ENCODE measurements at places on chromosomes 7 and 10. TPM values are rescaled to one million over a fixed set of nuclear protein-coding genes. Genes with fewer than 3 reads are reported as not detected.

OR2A5 gene
- total RNA-seq: not detected

C7orf57 gene
- not detected for total RNA-seq

LIPJ gene
- total RNA-seq: not detected

FFAR4 gene
- total RNA-seq: not detected

KCNK18 gene
- not detected for total RNA-seq

ZNF722 gene
- not detected for total RNA-seq

EXOC6 gene
- total RNA-seq: 10.1 TPM

FXYD4 gene
- not detected for total RNA-seq

TAC1 gene
- 0.33 TPM for total RNA-seq

GPR37 gene
- 1.5 TPM for total RNA-seq

Measured in uterine smooth muscle cell (primary cell).